ENCODE measurements at places on chromosomes 11 and 22.
A peak's percentile ranks its signal among the peaks of the same experiment; 100 is the strongest.

DNA sequence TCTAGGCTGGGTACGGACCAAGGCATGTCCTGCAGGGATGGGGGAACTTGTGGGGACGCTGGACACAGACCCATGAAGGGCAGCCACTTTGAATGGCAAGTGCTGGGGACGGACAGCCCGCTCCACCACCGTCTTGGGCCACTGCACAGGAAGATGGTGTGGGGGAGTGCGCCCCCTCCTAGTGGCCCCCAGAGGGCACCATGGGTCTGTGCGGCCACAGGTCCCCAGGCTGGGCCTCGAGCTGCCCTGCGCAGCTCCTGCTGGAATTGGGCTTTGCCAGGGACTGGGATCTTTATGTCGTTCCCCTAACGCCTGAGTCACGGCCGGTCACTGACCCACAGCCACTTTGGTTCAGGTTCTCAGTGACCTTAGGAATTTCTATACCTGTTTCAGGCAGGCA, 44.4 kb downstream of the NAT10 start:
- no peak for DNase-seq

- no peak for DNase-seq
Measured at GRCh38 chr11:120063686-120064340, 74.1 kb downstream of the TRIM29 start.

DNA sequence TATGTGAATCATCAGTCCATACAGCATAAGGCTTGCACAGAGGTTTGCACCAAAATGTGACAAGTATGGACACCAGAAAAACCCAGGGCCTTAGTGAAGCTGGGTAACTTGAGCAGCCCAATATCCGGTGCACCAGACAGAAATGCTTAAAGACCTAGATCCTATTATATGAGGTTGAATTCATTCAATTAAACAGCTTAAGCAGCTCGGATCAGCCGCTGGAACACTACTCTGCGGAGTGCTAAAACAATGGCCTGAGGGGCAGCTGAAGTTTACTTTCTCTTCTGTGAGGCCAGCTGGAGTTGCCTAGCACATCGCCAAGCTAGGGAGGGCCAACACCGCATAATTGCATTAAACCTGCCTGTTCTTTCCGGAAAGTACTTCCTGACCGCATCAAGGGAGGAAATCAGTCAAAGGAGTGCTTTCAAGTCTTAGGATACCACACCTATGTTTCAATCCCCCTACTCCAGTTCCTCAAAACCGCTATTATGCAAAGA, 17.0 kb upstream of the FAM181B start:
- peak; percentile 29 for DNase-seq

- DNase-seq, result no peak
Measured at GRCh38 chr11:123374622-123374968, 55.5 kb upstream of the GRAMD1B start.

GRCh38 chr11:84218318-84218717, 932.2 kb upstream of the CCDC90B start:
- no peak for DNase-seq

DNA sequence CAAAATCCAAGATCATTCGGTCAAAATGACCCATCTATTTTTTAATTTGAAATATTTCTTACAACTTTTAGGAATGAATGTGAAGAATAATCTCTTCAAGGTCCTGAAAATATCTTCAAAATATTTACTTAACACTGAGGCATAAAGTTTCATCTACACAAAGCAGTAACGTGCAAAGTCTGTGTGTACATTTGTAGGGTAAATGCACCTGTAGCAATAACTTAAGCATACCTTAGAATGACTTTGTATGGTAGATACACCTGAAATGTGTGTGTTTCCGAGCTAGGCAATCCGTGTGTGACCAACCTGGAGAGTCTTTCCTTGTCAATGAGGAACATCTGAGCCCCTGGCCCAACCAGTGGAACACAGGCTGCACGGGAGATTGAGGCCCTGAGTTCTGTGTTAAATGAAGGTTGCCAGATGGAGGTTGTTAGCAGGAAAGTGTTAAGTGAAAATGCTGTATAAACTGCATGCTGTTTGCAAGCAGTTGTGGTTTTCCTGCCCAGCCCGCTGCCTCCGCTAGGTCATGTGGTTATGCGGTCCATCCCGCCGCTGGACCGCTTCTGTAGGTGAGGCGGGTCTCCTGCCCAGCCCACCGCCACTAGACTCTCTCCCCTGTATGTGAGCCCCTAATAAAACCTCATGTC, 7.6 kb upstream of the CTR9 start:
- DNase-seq, result no peak

DNA sequence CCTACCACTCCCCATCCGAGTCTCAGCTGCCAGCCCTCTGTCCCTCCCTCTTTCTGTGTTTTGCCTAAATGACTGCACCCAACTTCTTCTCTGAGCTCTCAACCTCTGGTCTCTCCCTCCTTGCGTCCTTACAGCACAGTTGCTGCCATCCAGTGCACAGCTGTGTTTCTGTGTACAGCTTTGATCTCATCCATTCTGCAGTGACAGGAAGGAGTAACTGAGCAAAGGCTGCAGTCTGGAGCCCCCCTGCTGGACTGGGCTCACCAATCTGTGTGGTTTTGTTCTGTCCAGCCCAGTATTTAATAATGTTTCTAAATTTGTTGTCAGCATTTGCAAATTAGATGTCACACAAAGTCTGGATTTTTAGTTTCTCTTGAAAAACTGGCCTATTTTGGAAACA, 43.8 kb downstream of the PRR5L start:
- no peak for DNase-seq

GRCh38 chr11:131465746-131466145, 95.3 kb downstream of the NTM start:
- no peak for DNase-seq

DNA sequence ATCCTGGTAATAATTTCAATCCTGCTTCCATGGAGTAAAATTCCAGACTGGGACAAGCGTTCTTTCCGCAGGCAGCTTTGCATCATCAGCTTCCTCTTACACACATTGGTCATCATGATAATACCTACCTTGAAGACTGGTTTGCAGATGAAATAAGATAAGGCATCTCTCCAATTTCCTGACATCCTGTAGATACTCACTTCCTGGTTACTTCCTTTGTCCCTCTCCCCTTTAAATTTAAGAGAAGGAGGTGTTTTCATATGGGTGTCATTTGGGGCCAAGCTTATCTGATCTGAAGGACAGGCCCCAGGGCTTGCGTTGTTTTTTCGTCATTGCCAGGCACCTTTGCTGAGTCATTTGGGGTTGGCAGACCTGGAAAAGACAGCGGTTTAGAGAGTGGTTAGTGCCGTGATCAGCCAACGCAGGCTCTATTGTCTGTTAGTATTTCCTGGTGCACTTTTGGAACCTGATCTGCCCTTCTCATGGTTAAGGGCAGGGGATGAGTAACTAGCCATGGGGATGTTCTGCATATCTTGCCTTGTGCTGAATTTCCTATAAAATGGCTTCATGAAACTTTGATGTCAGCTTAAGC, 24.1 kb downstream of the GRAMD1B start:
- DNase-seq, result no peak

Measured in D721Med (cell line).